Left lung (tissue), 14 donors: ENCODE measurements at places on chromosomes 4 and X.
A peak's percentile ranks its signal among the peaks of the same experiment; 100 is the strongest.

- DNase-seq, result no peak
Observed at GRCh38 chrX:110734894-110735541, 60.6 kb downstream of the CHRDL1 start.

- no peak for DNase-seq
Observed at GRCh38 chr4:101292901-101293300, 54.4 kb downstream of the PPP3CA start.

- DNase-seq, result no peak
Observed at GRCh38 chrX:95076449-95076848, 1402.4 kb downstream of the FAM133A start.

DNA sequence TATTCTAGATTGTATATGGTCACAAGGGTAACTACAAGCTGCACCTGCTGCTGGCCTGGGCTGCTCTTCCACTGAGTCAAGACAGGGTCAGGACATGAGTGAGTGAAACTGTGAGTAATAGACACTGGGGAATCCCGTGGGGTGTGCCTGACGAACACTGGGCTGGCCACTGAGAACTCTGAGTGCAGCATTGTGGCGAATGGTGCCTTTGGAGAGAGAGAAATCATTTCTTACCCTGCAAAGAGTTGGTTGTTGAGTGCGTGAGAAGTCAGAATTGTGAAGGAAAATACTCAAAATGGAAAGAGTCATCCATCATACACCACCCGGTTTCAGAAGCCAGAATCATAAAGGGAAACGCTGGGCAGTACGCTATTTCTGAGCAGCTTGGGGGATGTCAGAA is 43.1 kb upstream of the LSM6 start:
- no peak for DNase-seq

DNA sequence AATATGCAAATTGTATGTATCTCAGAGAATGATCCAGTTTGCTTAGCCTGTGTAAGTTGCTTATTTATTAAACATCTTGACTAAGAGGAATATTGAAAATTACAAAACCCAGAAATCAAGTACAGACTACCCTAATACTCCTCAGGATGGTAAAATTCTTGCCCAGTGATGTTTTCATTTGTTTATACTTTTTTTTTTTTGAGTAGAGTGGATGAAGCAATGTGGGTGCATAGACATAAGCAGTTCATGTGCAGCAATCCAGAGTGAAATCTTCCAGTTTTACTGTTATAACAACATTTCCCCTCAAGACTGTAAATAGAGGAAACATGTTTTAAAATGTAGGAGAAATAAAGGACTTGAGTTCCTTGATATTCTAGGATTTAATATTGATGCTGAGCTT is 4.7 kb downstream of the GLRB start:
- no peak for DNase-seq

DNA sequence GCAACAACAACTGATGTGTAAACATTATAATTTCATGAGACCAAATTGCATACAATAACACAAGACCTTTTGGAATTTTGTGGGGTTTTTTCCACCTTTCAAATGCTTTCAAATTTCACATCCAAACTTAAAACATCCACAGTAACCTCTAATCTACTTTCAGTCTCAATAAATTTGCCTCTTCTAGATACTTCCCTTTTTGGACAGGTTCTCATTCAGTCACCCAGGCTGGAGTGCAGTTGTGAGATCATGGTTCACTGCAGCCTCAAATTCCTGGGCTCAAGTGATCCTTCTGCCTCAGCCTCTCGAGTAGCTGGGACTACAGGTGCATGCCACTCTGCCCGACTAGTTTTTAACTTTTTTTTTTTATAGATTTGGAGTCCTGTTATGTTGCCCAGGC is 556.6 kb downstream of the NLGN4X start:
- no peak for DNase-seq

DNA sequence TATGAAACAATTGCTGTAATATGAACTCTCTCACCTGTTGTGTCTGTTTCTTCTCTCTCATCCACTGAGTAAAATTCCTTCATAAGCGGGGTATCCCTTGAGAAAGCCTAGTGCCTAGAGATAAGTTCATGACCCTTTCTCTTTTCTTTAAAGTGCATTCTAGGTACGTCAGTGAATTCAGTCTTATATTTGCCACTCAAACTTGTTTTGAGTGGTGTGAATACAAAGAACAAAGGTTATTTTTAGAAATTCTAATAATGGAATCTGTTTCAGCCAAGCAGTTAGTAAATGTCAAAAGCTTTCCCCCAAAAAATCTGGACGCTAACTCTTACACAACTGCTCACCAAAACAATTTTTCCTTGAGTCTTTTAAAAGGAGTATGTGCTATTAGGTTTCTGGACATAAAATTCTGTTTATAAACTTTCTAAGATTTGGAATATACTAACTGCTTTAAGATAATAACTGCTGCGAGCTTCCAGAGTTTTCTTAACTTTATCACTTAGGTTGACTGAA is 112.0 kb downstream of the VEGFC start:
- peak; percentile 12 for DNase-seq
